ENCODE measurements at places on chromosomes 3 and 15. TPM values are rescaled to one million over a fixed set of nuclear protein-coding genes. Genes with fewer than 3 reads are reported as not detected.

TMCO5A gene
- not detected for total RNA-seq

GLT8D1 gene
- 55.4 TPM for total RNA-seq

REC114 gene
- not detected for total RNA-seq

SEMA3G gene
- total RNA-seq = 0.21 TPM

RAB43 gene
- total RNA-seq = 13.5 TPM

LHFPL4 gene
- total RNA-seq = not detected

KPNA1 gene
- total RNA-seq = 58.9 TPM

CLDN18 gene
- total RNA-seq = not detected

SLC28A1 gene
- total RNA-seq = not detected

EPHA3 gene
- total RNA-seq = 0.04 TPM

Measured in foreskin keratinocyte (primary cell).